AG10803 (cell line): ENCODE measurements at places on chromosomes 7 and 10.
A peak's percentile ranks its signal among the peaks of the same experiment; 100 is the strongest.

- DNase-seq: no peak
Observed at GRCh38 chr10:92619368-92619767, 26.4 kb downstream of the KIF11 start.

DNA sequence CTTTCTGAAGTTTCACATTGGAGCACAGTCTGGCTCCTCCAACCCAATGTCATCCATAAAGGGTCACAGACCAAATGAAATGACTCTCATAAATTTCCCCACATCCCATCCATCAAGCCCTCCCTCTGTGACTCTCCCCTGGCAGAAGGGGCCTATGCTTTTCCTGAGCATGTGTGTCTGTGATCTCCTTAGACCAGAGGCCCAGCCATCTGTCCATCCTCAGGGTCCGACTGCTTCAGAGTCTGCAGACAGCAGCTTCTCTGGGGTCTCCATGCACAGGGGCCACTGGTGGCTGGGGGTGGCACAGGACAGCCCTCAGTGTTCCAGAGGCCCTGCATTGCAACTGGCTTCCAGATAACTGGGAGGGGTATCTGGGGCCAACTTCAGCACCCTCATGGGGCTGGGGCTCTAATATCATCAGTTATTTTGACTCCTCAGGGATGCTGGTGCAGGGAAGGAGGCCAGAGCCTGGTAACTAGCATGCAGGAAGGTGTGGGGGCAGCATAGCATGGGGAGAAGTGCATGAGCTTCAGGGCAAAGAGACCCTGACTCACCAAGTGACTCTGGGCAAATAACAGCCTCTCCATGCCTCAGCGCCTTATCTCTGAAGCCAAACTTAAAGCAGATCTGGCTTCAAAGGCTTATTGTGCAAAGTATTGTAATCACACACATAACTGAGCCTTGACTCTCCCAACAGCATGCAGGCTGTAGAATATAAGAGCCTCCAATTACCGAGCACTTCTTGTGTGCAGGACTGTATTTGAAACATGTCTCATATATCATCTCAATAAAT, 266.9 kb downstream of the GRID1 start:
- no peak for DNase-seq

- DNase-seq: no peak
Observed at GRCh38 chr7:128214463-128214862, 26.6 kb upstream of the LEP start.

- DNase-seq: peak; percentile 24
Observed at GRCh38 chr10:72375173-72375572, 20.5 kb upstream of the DNAJB12 start.

DNA sequence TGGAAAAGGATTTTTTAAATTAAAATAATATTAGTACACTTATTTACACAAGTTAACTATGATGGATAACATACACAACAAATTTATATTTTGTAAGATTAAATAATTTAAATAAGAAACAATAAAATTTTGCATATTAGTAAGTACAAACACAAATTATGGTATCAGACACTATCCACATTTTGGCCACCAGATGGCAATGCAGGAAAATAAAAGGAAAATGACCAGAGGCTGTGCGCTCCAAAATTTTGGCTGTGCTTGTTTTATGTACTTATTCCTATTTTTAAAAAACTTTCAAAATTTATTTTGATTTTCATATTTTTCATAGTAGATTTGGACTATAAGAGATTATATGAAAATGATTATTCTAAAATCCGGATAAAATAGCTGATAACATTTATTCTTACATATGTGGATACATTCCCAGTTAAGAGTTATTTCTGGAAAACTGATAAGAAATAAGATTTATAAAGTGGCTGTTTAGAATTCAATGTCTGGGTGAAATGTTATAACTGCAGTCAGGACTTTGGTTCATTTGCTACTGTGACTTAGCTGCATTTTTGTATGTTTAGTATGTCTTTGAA, 274.7 kb upstream of the HGF start:
- DNase-seq: peak; percentile 59

DNA sequence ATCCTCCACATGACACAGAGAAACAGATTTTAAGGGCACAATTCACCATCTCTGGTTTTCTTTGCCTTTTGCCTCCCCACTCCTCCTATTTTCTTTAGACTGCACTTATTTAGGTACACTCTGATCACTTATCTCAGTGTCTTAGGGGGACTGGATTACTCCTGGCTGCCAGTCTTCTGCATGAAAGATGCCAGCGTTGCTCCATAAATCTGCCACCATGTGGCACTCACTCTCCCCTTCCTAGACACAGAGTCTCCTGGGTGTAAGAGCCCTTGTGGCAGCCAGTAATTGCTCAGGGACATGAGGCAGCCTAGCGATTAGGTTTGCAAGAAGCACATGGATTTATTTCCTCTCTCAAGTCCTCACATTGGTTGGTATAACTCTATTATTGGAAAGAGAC, 34.5 kb upstream of the RBM20 start:
- DNase-seq: no peak

DNA sequence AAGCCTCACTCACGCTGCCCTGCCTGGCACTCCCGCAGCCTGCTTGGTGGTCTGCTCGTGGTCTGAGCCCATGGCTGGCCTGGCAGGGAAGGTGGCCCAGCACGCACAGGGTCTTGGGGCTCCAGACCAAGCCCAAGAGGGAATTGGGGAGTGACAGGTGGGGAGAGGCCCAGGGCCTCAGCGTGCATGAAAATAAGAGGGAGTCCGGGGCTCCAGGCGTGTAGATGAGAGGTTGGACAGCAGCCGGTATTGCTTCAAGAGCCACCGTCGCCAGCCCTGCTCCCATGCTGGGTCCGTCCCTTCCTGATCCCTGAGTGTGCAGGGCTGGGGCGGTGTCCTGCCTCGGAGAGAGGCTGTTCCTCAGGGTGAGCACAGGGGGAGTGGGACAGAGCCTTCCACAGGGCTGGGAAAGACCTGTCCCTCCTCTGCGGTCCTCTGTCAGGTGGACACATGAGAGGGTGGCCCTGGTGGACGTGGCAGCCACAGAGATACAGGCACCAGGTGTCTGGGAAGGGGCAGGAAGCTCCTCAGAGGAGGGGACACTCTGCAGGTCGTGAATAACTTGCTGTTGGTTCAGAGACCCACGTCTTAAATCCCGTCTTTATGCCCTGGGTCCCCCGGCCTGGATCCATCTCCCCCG, 113.1 kb downstream of the INPP5A start:
- no peak for DNase-seq

DNA sequence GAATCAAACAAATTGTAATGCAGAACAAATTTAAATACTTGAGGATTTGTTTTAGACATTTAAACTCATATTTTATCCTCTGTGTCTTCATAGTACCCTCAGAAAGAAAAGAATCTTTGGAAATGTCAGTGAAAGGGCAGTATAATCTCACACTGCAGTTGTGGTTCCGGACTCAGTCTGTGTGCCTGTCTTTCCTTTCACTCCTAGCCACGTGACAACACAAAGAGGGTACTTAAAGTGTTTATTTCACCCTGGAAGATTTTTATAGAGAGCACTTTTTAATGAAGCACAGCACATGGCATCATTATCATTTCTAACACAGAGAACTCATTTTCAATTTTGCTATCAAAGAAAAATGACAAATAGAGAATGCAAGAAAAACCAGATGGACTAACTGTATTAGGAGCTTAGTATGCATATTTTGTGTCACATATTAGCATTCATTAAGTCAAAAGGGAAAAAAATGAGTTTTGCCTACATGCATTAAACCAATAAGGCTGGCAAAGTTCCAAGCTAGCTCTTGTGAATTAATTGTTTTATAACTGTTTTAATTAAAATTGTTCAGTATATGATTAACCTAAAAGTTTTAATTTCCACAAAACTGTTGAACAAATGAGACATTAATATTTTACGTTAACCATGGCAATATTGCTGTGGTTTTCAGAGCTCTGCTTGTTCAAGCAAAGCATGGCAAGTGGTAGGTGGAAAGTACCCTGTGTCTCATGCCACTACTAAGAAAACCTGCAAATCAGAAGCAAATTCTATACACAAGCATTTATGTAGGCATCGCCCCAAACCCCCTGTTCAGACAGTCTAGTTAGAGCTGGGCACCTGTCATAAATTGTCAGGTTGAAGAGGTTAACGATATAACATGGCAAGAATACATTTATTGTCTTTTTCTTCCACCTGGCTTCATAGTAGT, 65.9 kb downstream of the AUTS2 start:
- no peak for DNase-seq

DNA sequence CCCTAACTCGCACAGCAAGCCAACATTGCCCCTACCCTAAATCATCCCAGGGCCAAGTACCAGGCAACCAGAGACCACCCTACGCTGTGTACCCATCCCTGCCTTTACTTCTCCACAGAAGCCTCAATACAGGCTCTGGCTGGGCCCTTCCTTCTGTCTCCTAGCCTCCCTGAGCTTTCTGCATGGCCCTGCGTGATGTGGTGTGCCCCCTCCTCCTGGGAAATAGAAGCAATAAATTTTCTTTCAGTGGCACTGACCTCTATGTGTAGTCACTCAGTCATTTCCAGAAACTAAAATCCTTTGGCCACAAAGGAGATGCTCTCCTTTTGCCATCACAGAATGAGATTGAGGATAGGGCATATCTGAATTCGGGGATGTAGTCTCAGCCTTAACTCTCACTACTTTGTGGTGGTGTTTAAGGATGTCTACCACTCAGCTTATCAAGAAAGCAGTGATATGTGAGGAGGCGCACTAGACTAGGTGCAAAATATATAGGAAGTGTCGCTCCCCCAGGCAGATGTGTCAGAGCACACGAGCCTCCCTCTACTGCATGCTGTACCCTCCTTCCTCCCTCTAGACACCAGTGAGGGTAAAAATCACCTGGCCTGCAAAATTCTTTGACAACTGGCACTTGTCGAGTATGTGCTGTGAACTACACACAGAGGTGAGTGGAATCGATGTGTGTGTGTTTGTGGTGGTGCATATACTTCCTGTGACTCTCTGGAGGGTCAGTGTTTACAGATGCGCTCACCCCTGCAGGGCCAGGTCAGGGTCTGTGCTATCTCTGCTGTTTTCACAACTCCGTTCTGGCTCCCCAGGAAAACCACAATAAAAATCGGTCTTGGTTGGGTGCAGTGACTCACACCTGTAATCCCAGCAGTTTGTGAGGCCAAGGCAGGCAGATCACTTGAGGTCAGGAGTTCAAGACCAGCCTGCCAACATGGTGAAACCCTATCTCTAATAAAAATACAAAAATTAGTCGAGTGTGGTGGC, 825.9 kb upstream of the IGFBP3 start:
- DNase-seq: no peak

DNA sequence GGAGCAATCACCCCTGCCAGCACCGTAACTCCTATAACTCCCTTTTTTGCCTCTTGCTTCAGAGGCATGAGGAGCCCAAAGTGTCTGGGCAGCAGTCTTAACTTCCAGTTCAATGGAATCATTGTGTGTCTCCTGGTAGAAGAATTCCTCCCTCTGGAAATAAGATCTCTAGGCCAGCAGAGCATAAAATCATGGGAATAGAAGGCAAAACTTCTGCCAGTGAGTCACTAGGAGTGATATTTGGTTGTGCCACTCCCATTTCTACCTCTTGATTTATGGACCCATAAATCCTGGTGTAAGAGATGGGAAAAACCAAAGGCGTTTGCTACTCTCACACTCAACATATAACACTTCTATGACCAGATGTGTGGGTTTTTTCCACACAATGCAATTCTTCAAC, 104.9 kb upstream of the FAM180A start:
- peak; percentile 40 for DNase-seq

DNA sequence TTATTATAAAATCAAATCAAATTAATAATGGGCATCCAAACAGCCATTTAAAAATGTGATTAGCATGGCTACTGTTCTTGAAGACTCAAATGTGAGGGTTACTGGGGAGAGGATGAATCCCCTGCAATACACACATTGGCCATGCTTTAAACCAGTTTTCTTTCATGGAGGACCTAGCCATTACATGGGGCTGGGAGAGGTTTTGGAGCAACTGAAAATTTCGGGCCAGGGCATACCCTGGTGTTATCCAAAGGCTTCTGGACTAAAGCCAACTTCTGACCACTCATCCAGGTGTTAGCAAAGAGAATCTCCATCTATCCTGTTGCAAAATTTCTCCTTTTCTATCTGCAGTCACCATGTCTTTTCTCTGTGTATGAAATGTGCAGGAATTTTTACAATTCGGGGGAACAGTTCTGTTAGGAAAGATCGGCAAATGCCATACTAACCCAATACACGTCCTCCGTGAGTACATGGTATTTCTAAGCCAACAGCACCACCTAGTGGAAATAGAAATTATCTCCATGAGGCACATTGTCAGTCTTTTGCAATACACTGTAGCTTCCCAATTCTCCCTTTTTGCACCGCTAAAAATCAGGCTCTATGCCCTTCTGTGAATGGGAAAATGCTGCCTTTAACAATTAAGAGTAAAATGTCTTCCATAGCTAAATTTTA, 47.0 kb upstream of the ZNF107 start:
- DNase-seq: peak; percentile 39

GRCh38 chr7:16651396-16652239, 5.6 kb downstream of the BZW2 start:
- no peak for DNase-seq

- DNase-seq: no peak
Observed at GRCh38 chr10:109737009-109737408, 186.3 kb downstream of the XPNPEP1 start.

GRCh38 chr7:77258593-77258992, 59.0 kb upstream of the FGL2 start:
- DNase-seq: no peak

DNA sequence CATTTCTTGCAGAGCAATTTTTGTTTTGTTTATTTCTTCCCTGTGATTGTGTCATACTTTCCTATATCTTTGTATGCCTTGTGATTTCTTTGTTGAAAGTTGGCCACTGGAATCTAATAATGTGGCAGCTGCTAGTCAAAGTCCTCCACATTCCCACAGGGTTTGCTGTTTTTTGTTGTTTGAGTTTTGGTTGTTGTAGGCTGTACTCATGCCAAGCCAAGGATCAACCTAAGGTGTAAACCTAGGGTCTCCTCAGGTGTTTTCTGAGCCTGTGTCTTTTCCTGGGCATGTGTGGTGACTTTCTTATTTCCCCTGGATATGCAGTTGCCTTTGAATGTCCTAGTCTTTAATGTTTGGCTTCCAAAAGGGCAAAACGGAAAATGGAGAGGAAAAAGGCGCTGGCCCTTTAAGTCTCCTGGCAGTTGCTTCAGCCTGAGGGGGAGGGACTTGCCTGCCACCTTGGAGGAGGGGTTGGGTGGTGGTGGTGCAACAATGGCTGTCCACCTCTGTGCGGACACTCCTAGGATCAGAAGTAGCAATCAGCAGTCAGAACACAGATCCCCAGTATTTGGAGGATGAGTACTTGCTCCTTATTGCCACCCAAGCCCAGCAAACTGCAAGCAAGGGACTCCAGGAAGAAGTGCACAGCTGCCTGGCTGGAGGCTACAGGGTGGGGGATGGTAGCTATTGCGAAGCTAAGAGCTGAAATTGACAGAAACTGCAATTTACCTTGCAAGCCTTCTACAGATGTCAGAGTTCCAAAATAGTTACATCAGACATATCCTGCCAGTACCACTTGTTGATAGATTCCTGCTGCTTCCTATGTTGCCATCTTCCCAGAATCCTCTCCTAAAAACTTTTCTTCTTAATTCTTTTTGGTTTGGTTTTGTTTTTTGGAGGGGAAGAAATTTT, 5.6 kb upstream of the ZNF518A start:
- peak; percentile 33 for DNase-seq

DNA sequence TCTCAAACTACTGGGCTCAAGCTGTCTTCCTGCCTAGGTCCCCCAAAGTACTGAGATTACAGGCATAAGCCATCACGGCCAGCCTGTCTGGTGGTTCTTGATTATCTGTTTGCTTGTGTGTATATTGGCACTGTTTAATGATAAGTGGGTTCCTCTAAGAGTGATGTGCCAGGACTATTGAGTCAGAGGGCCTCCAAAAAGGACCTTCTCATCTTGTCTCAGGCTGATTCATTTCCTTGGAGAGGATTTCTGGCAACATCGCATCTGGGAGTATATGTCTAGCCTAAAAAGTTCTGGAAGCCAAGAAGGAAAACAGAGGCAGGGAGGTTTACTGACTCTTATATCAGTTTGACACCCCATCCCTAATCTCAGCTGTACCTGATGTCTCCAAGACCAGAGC, 27.1 kb upstream of the AKAP9 start:
- peak; percentile 35 for DNase-seq
